ENCODE measurements at places on chromosomes 2 and 18.

GRCh38 chr2:216950547-216950946, 90.7 kb upstream of the TNP1 start:
- no peak for DNase-seq

- no peak for DNase-seq
Measured at GRCh38 chr2:185835974-185836373, 97.4 kb downstream of the FSIP2 start.

DNA sequence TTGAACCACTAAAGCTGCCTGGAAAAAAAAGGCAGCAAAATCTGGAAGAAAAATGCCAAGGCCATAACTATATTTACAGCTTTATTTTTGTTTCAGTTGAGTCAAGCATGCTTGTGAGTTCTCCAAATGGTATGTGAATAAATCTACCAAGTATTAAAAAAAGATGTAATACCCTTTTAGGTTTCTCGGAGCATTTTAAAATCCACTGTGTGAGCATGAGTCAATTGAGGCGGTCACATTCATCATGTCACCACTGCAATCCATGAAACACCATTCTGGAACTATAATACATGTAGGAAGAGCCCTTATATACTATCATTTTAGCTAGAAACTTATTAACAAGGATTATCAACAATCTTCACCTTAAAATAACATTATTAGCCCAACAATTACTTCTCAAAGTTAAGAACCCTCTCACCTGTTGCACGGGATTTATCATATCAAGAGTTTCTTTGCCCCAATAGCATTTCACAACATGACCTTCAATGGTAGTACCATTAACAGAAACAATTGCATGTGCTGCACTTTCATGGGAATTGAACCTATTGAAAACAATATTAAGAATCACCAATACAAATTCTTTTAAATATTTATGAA, 24.2 kb upstream of the C2orf42 start:
- no peak for DNase-seq

DNA sequence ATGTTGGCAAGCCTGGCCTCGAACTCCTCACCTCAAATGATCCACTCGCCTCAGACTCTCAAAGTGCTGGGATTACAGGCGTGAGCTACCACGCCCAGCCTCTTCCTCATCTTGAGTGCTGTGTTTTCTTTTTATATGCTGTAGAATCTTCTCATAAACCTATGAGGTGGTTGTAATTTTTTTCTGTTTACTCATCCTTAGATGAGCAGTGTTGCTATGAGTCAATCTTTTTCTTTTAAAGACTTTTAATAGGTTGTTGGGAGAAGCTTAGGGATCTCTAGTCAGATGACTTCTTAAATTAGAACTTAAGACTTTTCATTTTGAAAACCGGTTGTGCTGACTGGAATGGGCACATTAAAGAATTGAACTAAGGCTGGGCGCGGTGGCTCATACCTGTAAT, 8.7 kb upstream of the AAK1 start:
- no peak for DNase-seq

All from activated T-cell treated with anti-CD3 and anti-CD28 coated beads for 24 hours (primary cell).